ENCODE measurements at places on chromosomes 16 and 17.

DNA sequence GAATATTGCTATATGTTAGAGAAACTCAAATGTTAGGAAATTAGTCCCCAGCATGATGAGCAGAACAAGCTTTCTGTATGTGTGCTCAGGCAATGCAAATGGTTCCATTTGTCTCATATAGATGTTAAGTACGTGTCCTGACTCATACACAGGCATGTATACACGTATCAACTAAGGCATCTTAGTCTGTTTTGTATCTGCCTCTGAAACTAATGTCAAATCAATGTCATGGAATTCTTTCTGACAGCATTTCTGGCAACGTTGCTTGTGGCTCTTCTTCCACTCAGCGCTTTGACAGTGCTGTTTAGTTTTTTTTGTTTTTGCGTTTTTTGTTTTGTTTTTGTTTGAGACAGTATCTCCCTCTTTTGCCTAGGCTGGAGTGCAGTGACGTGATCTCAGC, 111.9 kb downstream of the CNTNAP4 start:
- no peak for DNase-seq

DNA sequence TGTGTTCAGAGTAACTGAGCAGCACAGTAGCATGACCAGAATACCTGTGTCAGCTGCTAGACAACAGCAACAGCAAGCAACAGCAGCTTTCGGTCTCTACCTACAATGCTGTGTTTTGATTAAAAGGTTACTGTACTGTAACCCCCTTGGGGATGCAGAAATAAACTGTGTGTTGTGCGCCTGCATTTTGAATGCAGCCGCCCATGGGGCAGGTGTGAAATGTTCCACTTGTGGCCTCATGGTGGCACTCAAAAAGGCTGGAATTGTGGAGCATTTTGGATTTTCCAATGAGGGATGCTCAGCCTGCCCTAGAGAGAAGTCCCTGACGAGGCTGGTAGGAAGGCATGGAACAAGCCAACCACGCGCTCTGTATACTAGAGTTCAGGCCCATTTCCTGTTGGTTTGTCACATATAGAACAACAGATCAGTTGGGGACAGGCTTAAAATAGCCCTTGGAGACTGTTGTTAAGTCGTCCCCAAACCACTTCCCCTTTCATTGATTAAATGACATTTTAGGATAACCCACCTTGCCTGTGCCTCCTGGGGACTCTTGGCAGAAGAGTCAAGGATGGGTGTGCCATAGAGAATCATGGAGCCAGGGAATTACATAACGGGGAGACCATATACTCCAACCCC, 27.1 kb downstream of the SCPEP1 start:
- no peak for DNase-seq

GRCh38 chr16:28081391-28081968, 18.0 kb upstream of the GSG1L start:
- no peak for DNase-seq

DNA sequence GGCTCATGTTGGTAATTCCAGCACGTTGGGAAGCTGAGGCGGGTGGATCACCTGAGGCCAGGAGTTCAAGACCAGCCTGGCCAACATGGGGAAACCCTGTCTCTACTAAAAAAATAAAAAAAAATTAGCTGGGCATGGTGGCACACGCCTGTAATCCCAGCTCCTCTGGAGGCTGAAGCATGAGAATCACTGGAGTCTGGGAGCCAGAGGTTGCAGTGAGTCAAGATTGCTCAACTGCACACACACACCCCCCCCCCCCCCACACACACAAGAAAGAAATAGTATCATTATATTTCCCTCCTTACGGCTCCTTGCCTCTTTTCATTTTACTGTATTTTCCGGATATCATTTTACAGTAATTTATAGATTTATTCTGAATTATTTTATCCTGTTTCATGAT, 963.1 kb upstream of the GOT2 start:
- DNase-seq = no peak

GRCh38 chr17:38861399-38861843, 7.9 kb upstream of the RPL23 start:
- DNase-seq = no peak

GRCh38 chr17:70558821-70559220, 389.5 kb downstream of the KCNJ2 start:
- no peak for DNase-seq

DNA sequence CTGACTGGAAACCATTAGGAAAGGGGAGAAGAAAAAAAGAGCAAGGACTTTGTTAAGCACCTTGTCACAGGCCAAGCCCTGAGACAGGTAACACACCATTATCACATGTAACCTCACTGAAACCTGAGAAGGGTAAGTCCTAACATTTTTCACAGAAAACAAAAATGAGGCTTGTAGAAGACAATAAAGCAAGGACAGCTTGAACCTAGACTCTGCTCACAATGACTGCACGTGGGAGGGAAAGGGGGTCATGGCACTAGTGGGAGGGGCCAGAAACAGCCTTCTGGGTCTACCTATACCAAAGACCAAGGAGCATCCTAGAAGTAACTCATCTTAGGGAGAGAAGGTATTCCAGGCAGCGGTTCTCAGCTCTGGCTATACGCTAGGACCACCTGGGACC, 7.5 kb downstream of the TK2 start:
- no peak for DNase-seq

GRCh38 chr16:20611975-20612481, 35.9 kb upstream of the ACSM2B start:
- no peak for DNase-seq

- DNase-seq = no peak
Observed at GRCh38 chr16:86669937-86670749, 91.8 kb downstream of the FOXL1 start.

- DNase-seq = no peak
Observed at GRCh38 chr17:1830288-1830687, 483 bp downstream of the RPA1 start.

DNA sequence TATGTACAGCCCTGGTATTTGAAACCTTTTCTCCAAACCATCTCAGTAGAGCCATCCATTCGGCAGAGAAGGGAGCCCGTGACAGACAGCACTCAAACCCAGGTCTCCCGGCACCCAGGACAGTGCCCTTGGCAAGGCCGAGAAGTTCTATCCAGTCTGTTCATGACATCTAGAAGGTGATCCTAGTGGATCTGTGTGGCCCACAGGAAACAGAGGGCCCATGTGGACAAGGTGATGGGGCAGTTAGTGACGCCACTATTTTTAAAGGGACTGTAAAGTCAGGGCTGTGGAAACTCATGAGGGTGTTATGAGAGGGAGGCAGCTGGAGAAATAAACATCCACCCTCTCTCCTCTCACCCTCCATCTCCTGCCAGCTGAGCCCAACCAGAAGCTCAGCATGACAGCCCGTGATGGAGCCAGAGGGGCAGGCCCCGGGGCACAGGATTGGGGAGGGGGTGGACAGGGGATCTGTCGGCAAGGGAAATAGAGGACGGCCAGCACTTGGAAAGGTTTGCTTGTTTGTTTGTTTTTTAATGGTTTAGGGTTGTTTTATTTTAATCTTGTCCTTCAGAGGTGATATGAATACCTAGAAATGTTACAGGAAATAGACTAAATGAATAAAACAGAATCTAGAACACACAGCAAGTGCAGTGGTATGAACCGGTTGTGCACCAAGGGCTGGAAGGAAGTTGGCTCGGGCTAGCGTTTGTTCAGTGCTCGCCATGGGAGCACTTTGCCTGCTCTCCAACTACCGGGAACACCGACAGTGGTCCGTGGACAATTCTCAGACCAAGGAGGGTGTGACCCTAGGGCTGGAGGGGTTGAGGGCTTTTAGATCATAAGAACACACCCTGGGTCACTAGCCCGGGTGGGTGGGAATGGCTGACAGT, 17.1 kb downstream of the MYLK3 start:
- DNase-seq = no peak

DNA sequence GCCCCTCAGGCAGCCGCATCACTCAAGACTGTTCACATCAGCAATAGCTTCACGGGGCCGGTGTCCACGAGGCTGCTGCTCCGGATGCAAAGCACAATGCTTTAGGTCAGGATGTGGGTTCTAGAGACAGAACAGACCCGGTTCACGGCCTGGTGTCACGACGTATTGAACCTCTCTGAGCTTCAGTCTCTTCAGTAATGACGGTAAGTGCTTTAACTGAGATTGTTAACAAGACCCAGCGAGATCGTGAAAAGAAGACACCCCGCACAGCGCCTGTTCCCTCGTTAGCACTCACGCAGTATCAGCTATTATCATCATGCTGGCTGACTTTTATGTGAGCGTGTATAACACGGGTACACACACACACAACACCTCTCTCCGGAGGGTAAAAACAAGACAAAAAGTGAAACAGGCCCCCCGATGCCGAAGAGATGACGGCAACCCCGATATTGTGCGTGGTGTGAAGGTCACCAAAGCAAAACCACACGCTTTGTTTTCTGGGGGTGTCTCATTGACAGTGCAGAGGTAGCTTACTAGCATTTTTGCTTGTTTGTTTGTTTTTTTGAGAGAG, 21.4 kb upstream of the ABR start:
- DNase-seq = peak; percentile 41

- DNase-seq = peak; percentile 45
Observed at GRCh38 chr16:70380248-70380918, 33.7 kb downstream of the DDX19A start.

- no peak for DNase-seq
Observed at GRCh38 chr16:79593074-79593531, 7.4 kb downstream of the MAF start.

DNA sequence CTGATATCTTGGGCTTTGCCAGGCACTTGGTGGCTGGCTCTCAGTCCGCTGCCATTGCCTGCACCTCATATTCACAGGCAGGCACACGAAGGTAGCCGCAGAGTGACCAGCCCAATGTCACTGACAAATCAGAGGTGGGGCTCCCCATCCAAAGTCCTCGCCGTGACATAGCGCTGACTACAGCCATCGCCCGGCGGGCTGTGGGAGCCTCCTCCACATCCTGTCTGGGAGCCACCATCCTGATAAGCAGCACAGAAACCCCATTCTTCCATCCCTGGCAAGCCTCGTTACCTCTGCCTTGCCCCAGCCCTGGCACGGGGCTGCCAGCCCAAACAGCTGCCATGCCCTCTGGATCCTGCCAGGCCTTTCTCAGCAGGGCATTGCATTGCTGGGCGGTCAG, 437.8 kb downstream of the SLC39A11 start:
- no peak for DNase-seq

- DNase-seq = no peak
Observed at GRCh38 chr17:60165223-60165622, 15.4 kb downstream of the CA4 start.

GRCh38 chr16:46911038-46911437, 26.9 kb downstream of the GPT2 start:
- DNase-seq = no peak

DNA sequence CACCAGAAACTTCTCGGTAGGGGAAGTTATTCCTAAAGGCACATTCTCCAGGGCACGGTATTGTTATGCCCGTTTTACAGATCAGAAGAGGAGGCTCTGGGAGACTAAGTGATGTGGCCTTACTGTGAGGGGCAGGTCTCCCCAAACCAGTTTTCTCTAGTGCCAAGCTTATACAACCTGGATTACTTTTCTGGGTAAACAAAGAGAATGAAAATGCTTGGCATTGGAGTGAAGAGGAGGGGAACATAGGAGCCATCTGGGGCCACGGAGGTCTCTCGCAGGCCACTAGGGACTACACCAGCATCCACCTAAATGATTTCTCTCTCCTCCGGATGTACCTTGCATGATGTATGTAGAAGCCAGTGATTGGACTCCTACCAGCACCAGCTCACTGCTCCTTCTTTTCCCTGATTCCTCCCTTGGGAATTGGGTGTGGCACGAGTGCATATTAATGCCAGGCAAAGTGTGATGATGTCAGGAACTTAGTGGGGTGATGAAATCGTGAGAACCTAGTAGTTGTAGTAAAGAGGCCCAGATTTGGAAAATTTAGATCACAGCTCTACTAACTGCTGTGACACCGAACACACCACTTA, 674 bp downstream of the TOM1L1 start:
- DNase-seq = no peak

GRCh38 chr17:8227238-8227581, 16.8 kb upstream of the AURKB start:
- DNase-seq = no peak

DNA sequence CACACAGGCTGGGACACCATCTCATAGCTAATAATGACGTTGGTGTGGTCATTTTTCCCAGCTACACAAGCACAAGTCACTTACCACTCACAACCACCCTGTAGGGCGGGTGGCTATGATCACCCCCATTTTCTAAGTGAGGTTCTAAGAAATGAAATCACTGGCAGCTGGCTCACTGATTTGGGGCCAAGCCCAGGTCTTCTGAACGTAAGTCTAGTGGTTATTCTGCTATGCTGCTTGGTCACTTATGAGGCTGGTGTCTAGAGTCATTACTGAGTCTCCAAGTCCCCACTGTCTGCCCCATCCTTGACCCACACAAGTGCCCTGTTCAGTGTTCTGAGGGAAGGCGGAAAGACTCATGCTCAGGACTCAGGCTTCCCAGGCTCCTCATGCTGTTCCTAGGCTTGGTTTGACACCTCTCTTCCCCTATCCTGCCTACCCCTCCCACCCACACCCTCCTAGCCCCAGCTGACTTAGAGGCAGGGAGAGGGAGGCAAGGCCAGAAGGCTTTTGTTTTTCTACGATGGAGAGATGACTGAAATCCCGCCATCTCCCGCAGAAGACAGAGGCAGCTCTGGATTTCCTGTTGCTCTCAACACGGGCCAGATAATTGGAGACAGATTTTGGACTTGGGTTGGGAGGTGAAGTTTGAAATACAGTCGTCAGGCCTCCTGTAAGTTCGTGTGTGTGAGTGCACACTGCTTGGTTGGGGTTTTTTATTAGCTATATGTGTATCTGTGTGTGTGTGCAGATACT, 32.2 kb downstream of the FZD2 start:
- DNase-seq = no peak

- no peak for DNase-seq
Observed at GRCh38 chr16:81686391-81687130, 92.5 kb upstream of the PLCG2 start.

GRCh38 chr17:80614332-80615047, 69.9 kb downstream of the RPTOR start:
- DNase-seq = no peak

- DNase-seq = no peak
Observed at GRCh38 chr17:19301274-19301951, 61.1 kb downstream of the B9D1 start.

DNA sequence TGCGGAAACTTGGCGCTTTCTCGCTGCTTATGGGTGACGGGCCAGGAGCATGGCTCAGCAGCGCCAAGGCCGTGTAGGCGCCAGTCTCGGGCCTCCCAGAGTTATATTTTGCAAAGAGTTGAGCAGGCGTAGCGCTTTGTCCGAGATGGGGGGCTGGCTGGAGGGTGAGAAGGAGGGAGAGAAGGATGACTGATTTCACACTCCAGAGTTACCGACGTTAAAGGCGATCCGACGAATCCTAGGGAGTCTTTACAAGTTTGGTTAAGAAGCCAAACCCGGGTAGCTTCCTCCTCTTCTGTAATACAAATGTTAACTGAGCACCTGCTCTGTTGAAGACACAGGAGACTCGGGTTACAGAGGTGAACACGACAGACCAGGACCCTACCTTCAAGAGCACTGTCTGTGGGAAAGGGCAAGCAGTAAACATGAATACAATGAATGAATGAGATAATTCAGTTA, 782 bp downstream of the POLR2A start:
- no peak for DNase-seq

GRCh38 chr16:7839568-7839967, 506.9 kb downstream of the RBFOX1 start:
- DNase-seq = no peak

- DNase-seq = no peak
Observed at GRCh38 chr16:11160676-11161115, 95.3 kb downstream of the SOCS1 start.

Data from activated CD8-positive, alpha-beta memory T cell treated with anti-CD3 and anti-CD28 coated beads for 1 hour (primary cell).